HEK293T (cell line): ENCODE measurements at places on chromosomes 13 and 19.

- DNase-seq: no peak
Measured at GRCh38 chr13:29849071-29849631, 1.3 kb downstream of the UBL3 start.

DNA sequence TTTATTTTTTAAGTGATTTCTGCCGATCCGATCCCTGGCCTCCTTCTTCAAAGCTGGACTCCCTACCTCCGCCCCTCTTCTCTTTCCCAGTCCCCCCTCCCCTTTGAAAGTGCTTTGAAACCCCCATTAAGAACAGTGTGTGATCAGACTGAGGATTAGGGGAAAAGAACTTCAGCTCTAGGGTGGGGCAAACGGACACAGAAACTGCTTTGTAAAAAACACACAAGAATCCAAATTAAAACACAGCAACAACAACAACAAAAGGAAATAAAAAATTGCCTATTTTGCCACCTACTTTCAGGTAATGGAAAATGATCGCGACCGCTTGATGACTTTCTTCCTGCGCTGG, 1.4 kb downstream of the SPRY2 start:
- DNase-seq: peak; percentile 53

DNA sequence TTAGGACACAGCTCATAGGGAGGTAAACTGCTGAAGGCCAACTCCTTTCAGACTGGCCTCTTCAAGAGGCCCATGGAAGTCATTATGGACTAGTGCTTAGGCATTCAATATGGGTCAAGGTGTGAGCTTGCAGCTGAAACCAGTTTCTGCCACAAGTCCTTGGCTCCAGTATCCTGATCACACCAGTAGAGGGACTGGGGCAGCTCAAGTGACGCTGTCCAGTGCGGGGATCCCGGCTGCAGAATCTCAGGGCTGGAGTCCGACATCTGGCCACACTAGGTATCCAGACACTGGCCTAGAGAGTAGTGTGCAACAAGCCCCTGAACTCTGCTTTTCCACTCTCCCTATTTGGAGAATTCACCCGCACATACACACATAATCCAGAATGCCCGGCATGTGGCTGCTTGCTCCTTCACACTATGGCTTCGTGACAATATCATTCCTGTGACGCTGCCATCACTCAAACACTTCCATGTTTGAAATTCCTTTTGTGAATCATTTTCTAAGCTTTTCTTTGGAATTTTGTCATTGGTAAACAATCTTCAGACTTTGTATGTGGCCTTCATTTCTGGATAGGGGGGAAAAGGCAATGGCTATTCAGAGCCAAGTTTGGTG, 425.1 kb downstream of the EFNB2 start:
- no peak for DNase-seq

GRCh38 chr13:41122838-41123237, 9.8 kb downstream of the KBTBD6 start:
- DNase-seq: no peak

DNA sequence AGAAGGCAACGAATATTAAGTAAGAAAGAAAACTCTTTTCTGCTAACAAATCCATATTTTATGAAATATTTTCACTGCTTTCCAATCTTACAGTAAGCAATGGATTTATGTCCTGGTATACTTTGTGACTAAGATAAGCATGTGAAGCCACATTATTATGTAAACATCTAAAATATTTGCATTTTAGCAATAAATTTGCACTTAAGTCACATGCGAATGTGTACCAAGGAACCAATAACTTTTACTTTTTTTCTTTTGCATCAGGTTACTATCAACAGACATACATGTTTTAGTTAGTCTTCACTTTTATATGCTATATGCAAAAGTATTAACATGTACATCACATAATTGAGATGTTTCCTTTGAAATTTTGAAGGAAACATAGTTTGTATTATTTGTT, 536.7 kb downstream of the SLITRK6 start:
- no peak for DNase-seq

DNA sequence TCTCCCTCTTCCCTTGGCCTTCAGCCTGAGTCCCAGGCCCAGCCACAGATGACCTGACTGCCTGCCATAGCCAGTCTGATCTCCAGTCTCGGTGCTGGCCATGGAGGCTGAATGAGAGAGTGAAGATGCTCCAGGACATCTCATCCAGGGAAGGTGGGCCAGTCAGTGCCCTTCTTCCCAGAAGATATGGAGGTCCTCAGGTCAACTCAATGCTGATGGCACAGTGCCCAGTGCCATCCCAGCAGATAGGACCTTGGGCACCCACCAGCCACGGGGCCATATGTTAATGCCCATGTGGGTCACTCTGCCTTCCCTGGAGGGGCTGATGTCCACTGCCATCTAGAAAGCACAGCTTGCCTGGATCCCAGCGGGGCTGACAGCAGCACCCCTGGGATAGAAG, 7.2 kb downstream of the VSTM2B start:
- DNase-seq: no peak

- DNase-seq: no peak
Measured at GRCh38 chr19:42091742-42092141, 15.8 kb downstream of the ZNF574 start.

DNA sequence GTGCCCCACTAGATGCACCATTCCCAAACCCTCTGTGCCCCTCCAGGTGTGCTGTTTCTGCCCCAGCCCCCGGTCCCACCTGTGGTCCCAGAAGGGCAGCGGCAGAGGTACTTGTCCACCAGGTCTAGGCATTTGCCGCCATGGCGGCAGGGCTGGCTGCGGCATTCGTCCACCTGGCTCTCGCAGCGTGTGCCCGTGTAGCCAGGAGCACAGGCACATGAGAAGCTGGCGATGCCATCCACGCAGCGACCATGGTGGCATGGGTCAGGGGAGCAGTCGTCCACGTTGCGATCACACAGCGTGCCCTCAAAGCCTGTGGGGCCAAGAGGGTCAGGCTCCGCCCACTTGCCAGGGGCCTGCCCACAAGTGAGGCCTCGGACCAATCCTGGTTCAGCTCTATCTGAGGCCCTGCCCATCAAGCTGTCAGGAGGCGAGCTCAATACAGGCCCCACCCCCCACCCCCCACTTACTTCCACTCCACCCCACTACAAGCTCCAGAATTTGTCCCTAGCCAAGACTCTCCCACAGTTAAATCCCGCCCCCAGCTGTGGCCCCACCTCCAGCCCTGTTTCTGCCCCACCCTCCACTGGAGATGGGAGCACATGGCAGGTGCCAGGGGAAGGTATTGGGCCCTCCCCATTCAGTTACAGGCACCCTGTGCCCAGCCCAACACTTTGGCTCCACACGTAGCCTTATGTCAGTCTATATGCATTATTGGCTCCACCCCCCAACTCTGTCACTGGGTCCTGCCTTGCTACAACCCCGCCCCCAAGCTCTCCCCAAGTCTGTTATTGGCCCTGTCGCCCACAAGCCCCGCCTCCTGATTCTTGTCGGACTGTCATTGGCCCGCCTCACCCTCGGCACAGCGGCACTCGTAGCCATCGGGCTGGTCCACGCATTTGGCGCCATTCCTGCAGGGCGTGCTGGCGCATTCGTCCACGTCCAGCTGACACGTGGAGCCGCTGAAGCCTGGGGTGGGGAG, 13.5 kb downstream of the NOTCH3 start:
- peak; percentile 49 for DNase-seq

DNA sequence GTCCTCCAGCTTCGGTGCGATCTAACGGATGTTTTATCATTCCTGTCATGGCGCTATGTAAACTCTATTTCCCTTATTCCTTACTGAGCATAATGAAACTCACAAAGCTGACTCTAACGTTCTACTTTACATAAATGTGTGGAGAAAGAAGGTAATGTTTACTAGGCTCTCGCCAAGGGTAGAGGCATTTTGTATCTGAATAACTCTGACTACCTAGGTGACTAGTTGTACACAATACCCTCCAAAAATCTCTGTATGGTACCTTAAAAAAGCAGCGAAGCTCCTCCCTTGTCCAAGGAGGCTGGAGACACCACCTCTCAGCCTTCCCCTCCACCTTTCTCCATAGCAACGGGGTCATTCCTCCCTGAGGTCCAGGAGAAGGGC, 316 bp upstream of the ZNF530 start:
- DNase-seq: no peak

- no peak for DNase-seq
Measured at GRCh38 chr13:37163641-37164265, 58.3 kb upstream of the CSNK1A1L start.

- no peak for DNase-seq
Measured at GRCh38 chr13:62432906-62433305, 1017.3 kb upstream of the PCDH20 start.

DNA sequence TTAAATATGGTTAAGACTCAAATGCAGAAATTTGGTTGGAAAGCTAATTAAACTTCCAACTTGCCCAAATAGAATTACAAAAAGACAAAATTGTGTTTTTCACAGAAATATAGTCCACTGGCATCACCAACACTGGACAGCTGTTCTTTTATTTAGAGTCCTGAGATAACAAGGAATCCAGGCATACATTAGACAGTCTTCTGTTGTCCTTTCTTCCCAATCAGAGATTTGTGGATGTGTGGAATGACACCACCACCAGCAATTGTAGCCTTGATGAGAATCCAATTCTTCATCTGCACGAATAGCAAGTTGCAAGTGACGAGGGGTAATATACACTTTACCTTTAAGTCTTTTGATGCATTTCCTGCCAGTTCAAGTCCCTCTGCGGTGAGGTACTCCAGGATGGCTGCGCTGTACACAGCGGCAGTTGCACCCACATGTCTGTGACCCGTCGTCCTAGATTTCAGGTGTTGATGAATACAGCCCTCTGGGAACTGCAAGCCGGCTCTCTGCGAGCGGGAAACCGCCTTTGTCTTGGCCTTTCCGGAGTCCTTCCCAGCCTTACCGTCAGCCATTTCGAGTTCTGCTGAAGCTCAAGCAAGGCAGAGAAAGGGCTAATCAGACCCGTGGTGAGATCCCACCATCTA, 14.7 kb downstream of the UBAC2 start:
- no peak for DNase-seq

GRCh38 chr19:16660763-16661479, at the start of gene TMEM38A:
Gene TMEM38A (plus strand): TSS chr19:16661139. CDS start chr19:16661218, 79 bp downstream.
- peak; percentile 30 for DNase-seq

- no peak for DNase-seq
Measured at GRCh38 chr13:74629985-74630384, 495.8 kb upstream of the KLF12 start.

DNA sequence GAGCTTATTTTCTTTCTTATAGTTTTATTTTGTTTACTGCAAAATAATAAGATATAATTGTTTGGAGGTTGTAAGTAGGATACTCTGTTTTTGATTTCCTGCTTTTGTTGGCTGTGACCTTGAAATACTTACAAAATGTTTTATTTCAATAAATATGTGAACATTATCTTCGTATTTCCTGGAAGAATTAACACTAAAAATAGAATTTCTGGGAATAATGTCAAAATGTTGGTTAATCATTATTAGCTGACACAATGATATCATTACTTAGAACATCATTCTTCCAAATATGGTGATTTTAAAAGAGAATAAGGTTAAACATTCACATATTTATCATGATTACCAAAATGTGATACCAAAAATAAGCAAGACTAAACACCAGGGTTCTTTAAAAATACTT, 1148.6 kb upstream of the PRR20A start:
- DNase-seq: no peak

DNA sequence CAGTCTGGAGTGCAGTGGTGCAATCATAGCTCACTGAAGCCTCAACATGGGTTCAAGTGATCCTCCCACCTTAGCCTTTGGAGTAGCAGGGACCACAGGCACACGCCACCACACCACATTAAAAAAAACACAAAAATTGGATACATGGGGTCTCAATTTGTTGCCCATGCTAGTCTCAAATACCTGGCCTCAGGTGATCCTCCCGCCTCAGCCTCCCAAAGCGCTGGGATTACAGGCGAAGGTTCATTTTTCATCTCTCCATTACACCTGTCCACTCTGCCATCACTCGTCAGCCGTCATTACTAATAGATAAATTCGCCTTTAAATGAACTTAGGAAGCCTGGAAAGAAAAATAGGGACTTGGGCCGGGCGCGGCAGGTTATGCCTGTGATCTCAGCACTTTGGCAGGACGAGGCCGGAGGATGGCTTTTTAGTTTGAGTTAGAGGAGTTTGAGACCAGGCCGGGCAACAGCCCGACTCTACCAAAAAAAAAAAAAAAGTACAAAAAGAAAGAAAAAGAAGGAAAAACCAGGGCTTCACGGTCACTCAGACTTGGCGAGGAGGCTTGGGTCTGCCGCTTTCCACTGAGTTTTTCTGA, 685 bp upstream of the SUPT5H start:
- DNase-seq: no peak
